Cerebellar nuclear complex (tissue), 1 donor: ENCODE measurements at places on chromosomes 6 and 20.
A peak's percentile ranks its signal among the peaks of the same experiment; 100 is the strongest.

GRCh38 chr6:108896111-108896661, 48.0 kb downstream of the ARMC2 start:
- DNase-seq = no peak

DNA sequence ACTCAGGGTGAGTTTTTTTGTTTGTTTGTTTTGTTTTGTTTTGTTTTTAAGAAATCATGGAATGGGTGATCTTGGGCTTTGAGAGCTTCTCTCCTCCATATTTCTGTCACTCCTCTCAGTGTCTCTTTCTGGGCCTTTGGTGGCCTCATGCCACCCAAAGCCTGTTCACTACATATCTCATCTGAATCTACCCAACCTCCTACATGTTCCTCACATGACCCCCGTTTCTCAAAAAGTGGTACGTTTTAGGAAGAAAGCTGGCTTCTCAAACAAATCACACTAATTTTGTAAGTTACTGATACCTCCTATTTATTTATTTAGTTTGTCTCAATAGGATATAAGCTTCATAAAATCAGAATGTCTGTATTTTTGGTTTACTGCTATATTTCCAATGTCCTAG, 80.0 kb downstream of the SESN1 start:
- DNase-seq = no peak

- no peak for DNase-seq
These were observed 403.0 kb upstream of the SPTLC3 start for GRCh38 chr20:12605751-12606150.

- no peak for DNase-seq
These were observed 490 bp downstream of the MMUT start for GRCh38 chr6:49462599-49462926.

DNA sequence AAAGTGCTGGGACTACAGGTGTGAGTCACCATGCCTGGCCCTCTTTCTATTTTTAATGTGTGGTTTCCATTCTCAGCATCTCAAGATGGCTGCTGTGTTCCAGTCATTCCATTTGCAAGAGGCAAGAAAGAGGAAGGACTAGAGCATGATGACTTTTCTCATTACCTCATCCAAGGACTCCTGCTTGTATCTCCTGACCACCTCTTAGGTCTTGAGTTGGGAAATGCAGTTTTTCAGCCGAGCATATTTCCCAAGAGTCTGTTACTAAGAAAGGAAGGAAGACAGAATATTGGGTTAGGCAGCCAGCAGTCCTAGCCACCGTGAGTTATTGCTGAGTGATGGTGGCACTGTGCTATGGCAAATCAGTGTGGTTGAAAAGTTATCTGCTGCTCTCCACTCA, 108.4 kb upstream of the INSM1 start:
- DNase-seq = no peak

DNA sequence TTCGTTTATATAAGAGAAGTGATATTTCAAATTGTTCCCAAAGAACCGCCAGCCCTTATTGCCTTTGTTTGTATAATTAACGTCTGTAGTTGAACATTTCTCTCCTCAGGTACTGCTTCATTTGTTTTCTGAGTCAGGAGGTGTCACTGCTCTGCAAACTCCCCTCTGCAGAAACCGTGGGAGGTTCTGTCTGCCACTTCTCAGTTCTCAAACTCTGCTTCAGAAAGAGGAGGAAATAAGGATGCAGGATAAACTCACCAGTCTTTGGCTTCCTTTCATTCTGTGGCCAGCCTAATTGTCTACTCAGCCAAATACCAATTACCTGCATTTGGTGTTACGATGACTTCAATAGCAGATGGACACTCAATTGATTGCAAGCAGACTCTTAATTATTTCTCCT, 149.8 kb downstream of the PAK5 start:
- DNase-seq = no peak

DNA sequence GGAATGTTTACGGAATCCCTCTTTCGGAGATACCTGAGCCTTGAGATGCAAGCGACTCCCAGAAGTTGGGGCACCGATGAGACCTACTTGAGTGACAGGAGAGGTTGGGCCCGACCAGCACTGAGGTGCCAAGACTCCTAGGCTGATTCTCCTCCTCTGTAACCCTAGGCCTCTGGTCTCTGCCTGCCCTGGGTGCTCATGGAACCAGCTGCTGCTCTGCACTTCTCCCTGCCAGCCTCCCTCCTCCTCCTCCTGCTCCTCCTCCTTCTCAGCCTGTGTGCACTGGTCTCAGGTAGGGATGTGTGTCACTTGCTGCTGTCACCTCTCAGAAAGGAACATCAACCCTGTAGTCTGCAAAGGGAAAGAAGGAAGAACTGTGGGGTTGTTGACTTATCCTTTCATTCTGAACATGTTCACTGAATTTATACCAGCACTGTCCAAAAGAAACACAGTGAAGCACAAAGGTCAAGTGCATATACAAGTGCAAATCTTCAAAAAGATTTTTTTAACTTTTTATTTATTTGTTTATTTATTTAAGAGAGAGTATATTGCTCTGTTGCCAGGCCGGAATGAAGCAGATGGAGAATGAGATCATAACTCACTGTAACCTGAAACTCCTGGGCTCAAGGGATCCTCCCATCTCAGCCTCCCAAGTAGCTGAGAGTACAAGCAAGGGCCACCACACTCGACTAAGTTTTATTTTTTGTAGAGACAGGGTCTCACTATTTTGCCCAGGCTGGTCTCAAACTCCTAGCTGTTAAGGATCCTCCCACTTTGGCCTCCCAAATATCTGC, 913 bp downstream of the BTN2A2 start:
- DNase-seq = no peak

DNA sequence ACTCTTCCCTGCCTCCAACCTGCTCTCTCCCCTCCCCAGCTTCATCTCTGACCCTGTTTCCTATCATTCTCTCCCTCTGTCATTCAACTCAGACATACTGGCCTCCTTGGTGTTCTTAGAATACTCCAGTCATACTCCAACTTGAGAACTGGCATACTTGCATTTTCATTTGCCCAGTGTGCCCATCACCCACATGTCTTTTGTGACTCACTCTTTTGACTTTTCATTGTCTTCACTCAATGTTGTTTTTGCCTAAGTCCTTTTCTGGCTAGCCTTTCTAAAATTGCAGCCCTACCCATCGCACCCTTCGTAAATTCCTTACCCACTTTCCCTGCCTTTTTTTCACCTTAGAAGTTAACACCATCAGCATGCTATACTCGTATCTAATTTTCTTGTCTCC, 77.0 kb upstream of the CD2AP start:
- no peak for DNase-seq

DNA sequence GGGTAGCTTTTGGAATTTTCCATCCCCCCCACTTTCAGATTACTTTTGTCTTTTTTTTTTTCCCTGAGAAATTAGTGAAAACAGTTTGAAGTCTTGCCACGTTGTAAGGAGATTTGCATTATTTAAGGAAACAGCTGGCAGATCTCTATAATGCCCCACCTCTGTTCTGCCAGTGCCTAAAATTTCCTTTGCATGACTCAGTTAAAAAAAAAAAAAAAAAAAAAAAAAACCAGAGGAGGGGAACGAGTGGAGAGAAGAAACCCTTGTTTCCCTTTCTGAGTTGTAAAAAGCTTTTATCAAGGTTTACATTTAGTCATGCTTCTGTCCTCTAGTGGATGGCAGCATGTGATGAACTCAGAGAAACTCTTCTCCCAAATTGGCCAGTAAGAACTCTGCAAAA, 33.5 kb downstream of the CARMIL1 start:
- no peak for DNase-seq

DNA sequence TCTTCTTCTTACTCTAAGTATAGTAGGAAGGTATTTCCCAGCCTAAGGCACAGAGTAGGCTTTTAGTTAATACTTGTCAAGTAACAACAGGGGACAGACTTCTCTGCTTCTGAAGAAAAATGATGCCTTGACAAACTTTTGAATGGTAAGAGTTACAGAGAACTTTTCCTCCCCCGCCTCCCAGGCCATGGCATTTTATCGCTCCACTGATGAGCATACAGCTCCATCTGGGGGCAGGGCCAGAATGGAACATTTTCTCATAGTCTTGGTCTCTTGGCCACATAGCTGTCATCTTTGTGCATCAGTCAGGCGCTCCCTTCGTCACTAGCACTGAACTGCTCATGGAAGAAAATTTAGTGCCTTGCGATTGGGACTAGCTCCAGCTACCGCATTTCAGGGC, 1066.8 kb upstream of the CITED2 start:
- no peak for DNase-seq

GRCh38 chr6:82419132-82419581, 55.5 kb downstream of the TPBG start:
- DNase-seq = no peak

DNA sequence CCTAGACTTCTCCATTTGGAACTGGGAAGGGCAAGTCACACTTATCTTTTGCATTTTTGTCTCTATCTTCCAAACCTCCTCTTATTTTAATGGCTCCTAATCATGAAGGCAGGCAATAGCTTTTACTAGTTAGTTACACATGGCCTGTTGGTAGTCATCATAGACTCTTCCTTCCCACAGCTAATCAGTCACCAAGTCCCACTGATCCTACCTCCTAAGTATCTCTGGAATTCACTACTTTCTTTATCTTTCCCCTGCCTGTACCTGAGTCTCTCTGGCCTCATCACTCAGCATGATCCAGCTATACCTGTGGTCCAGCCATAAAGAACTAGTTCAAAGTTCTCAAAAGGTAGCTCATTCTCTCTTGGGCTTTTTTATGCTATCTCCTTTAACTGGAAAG, 18.8 kb downstream of the TMX4 start:
- no peak for DNase-seq

GRCh38 chr6:30879684-30880427, 4.5 kb upstream of the DDR1 start:
- DNase-seq = no peak

- no peak for DNase-seq
These were observed 153.6 kb downstream of the CD83 start for GRCh38 chr6:14270925-14271788.

DNA sequence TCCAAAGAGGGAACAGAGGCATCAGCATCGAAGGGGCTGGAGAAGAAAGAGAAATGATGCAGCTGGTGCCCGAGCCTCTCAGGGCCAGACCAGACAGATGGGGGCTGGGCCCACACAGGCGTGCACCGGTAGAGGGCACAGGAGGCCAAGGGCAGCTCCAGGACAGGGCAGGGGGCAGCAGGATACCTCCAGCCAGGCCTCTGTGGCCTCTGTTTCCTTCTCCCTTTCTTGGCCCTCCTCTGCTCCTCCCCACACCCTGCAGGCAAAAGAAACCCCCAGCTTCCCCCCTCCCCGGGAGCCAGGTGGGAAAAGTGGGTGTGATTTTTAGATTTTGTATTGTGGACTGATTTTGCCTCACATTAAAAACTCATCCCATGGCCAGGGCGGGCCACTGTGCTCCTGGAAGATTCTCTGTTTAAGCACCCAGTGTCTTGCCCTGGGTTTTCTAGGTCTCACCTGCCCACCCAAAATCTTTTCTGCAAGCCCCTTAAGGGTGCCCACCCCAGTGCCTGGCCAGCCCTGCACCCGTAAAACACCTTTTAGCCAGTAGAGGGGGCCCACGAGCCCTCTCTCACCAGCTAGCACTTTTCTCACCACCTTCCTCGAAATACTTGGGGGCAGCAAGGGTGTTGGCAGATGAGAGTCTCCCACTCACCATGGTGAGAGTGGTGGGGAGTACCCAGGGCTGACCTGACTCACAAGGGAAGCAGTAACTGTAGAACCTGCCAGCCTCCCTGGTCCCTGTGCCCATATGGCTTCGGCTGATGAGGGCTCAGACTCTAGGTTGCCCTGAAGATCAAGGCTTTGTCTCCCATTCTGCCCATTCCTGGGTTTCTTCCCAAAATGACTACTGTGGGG, 35.7 kb upstream of the ID1 start:
- peak; percentile 4 for DNase-seq

DNA sequence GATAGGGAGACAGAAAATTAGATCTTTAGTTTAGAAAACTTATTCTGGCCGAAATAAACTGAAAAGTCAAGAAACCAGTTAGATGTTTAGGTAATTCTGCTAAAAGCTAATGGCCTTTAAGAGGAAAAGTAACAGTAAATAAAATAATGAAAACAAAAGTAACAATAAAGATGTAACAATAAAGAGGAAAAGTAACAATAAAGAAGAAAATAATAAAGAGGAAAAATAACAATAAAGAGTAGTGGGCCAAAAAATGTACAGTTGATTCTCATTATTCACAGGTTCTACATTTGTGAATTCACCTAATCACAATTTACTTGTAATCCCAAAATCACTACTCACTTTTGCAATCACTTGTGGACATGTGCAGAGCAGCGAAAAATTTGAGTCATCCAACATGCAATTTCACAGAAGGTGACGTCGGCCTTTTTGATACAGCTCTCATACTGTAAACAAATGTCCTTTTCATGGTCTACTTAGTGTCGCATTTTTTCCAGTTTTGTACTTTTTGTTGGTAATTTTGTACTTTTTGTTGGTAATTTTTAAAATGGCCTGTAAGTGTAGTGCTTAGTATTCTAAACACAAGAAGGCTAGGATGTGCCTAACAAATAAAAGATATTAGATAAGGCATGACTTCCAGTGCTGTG, 24.0 kb downstream of the HBS1L start:
- DNase-seq = no peak

GRCh38 chr20:6635034-6635736, 132.3 kb upstream of the BMP2 start:
- DNase-seq = no peak

GRCh38 chr6:108463784-108464183, 96.9 kb upstream of the FOXO3 start:
- no peak for DNase-seq

DNA sequence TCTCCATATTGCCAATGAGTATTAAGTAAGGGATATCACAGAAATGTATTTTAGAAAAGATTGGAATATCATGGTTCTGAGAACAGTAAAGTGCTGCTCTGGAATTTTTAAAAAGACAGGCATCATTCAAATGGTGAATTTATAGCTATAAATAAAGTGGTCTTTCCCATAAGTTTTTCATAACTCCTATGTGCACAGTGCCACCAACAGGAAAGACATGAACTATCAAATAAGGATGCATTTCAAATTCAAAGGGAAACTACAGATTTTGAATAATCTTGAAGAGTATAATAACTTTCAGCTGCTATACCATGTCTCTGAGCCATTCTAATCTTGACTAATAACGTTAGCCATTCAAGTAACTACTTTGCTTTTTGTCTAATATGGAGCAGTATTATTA, 456.8 kb upstream of the GJE1 start:
- DNase-seq = no peak

DNA sequence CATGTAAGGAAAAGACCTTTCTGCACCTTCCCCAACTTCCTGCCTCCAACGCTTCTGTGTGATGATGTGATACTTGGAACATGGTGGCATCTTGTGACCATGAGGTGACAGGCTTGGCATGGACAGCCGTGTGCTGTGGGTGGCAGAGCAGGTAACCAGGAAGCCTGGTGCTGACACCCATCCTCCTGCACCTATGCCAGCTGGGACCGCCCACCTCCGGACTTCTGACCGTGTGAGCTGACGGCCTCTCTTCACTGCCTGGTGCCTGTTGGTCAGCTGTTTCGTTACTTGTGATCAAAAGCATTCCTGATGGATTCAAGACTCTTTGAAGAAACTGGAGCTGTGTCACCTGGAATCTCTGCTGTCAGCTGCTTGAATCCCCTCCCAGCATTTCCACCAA, 70.3 kb downstream of the TMEM242 start:
- no peak for DNase-seq

GRCh38 chr6:170293341-170294231, 2.7 kb upstream of the DLL1 start:
- DNase-seq = no peak
